PC-9 (cell line): ENCODE measurements at places on chromosomes 11 and 22. TPM values are rescaled to one million over a fixed set of nuclear protein-coding genes. Genes with fewer than 3 reads are reported as not detected.

DNA sequence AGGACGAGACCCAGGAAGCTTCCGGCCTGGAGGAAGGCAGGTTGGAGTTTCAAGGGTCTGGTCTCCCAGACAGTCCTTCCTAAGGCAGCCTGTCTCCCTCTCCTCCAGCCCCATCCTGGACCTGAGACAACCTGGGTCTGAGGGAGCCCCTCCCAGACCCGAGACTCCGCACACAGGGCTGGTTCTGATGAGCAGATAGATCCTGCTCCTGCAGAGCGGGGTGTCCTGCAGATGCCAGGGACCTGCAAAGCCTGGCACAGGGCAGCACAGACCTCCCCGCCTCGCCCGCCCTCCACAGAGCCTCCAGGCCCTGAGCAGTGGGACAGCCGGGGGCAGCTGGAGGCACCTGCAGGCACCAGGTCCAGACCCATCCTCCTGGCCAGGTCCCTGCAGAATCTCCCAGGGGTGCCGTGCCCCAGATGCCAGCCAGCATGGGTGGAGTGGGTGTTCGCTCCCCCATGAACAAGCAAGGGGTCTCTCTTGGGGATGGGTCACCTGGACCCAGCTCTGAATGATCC is 7.8 kb downstream of the PIM3 start:
- no peak for DNase-seq

GRCh38 chr11:94705419-94705818 is 62.7 kb upstream of the AMOTL1 start:
- DNase-seq, result no peak

DNA sequence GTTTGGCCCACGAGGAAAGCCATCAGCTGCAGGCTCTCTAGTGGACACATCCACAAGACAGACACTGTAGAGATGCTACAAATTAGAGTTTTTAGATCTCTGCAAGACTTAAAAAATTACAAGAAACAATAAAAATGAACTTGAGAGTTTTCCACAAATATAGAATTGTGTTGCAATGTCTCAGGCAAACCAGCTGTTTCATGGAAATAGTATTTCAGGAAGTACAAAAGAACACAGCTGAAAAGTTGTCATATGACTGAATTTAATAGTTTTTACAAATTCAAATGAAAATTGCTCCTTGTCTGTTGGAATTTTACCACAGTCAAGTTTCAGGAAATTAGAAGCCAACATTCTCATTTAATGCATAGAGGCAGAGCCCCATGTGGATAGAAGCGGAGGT is 184.5 kb upstream of the PITPNB start:
- DNase-seq, result no peak

GRCh38 chr11:23948851-23949250 is 548.0 kb upstream of the LUZP2 start:
- no peak for DNase-seq

OR51B4 gene
- not detected in 2 replicates for total RNA-seq

PSMD13 gene
- total RNA-seq, result 143 and 147 TPM in 2 replicates
